ENCODE measurements at places on chromosomes 7 and 10.

DNA sequence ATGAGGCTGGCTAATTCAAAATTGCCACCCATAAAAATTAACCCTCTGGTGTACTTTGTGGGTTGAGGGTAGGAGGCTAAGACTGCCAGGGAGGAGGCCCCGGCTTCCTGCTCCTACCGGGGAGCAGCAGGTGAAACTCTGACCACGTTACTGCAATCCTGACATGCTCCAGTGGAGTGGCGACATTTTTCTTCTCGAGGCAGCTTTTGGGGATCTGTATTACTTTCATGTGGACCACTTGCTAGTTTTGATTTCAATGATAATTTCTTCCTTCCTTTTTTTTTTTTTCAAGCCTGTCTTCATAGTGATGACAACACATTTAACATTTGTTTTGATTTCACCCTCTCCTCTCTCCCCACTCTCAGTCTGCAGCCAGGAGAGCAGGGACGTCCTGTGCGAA lies 14.6 kb downstream of the GATA3 start:
- DNase-seq, result no peak

- DNase-seq, result no peak
Measured at GRCh38 chr10:52755297-52756062, 17.1 kb downstream of the MBL2 start.

GRCh38 chr7:75531359-75531821 lies 39.3 kb downstream of the SPDYE5 start:
- no peak for DNase-seq

GRCh38 chr10:60513281-60513680 lies 123.6 kb upstream of the ANK3 start:
- DNase-seq, result no peak

DNA sequence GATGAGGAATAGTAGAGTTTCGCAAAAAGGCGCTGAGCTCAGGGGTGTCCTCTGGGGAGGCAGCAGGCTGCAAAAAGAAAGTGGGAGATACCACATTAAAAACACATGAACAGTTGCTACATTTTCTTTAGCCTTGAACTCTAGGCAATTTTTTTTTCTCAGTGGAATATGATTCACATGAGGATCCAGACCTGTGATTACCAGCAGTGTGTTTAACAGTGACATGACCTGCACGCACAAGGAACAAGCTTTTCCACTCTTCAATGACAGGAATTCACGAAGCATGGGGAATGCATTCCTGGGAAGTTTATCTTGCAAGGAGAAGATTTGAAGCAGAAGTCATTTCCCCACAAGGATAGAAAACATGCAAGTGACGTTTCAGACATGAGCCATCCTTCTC lies 161.6 kb downstream of the ITGA8 start:
- DNase-seq, result no peak

DNA sequence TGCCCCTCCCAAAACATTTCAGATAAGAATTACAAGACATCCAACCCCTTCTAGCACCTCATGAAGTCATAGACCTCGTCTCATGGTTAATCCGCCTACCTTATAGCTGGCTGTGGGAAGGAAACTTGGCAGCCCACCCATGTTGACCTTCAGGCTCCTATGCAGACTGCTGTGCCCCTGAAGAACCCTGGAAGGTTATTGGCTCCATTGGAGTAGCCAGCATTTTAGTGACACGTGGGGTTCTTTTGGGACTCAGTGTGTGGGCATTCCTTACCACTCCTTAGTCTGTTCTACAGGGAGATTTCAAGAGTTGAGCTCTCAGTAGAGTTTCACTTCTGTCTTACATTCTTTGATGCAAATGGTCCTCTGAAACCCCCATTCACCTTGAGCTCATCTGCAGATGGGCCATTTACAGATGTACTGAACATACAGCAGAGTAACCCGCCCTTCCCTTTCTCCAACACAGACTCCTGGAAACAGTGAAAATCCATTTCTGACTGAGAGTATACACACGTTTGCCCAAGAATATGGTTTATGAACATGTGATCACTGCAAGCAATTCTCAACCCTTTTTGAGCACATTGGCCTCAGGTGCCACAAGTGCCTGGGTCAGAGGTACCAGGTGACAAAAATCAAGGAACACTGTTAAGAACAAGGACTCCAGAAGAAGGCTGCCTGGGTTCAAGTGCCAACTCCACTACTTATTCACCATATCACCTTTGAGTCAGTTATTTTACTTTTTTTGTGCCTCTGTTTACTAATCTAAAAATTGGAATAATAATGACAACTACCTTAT lies 54.0 kb upstream of the HECW1 start:
- no peak for DNase-seq
